Colonic mucosa (tissue), 4 donors: ENCODE measurements at places on chromosomes 6 and 20. TPM values are rescaled to one million over a fixed set of nuclear protein-coding genes. Genes with fewer than 3 reads are reported as not detected.
A peak's percentile ranks its signal among the peaks of the same experiment; 100 is the strongest.

GRCh38 chr6:168708984-168709383 is 268.0 kb downstream of the SMOC2 start:
- H3K36me3 ChIP-seq = no peaks in the 10 kb centered on the region
- H3K4me3 ChIP-seq = no peak overlapping the region
- no peaks in the 10 kb centered on the region for H3K27me3 ChIP-seq
- no peaks in the 10 kb centered on the region for H3K4me1 ChIP-seq
- DNase-seq = no peak
- H3K27ac ChIP-seq = no peak overlapping the region

SLC22A1 gene
- 0.74 TPM for total RNA-seq

SAPCD1 gene
- total RNA-seq = 1.7 TPM

PPIL1 gene
- total RNA-seq = 9.9 TPM

MMUT gene
- total RNA-seq = 23.2 TPM

GRCh38 chr6:12760226-12760625 is 43.7 kb downstream of the PHACTR1 start:
- DNase-seq = no peak
- H3K27me3 ChIP-seq = no peaks in the 10 kb centered on the region
- H3K27ac ChIP-seq = no peak overlapping the region
- H3K4me3 ChIP-seq = no peak overlapping the region

DNA sequence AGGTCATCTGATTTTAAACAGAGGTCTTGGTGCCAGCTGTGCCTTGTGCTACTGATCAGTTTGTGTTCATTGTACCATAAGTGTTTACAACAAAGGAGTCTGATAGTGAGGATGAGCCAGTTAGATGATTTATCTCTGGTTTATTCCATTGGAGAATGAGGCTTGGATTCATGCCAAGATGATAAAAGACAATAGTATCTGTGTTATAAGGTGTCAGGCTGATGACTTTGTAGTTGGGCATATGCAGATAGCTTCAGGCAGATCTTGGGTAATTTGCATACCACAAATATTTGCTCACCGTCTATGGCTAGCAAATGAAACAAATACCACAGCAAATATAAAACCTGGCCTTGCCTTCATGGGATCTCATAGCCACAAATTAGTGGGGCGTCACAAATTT is 43.3 kb upstream of the PHACTR2 start:
- no peaks in the 10 kb centered on the region for H3K36me3 ChIP-seq
- H3K27ac ChIP-seq = no peak overlapping the region
- H3K27me3 ChIP-seq = no peaks in the 10 kb centered on the region
- no peaks in the 10 kb centered on the region for H3K4me1 ChIP-seq

GRCh38 chr20:14838663-14839628 is 501.5 kb upstream of the FLRT3 start:
- H3K27me3 ChIP-seq = no peaks in the 10 kb centered on the region
- H3K27ac ChIP-seq = no peak overlapping the region

- H3K27ac ChIP-seq = peak overlapping the region; percentile 78
- no peaks in the 10 kb centered on the region for H3K27me3 ChIP-seq
- H3K4me3 ChIP-seq = no peak overlapping the region
Measured at GRCh38 chr6:30750379-30750668, 6.0 kb upstream of the IER3 start.

GRCh38 chr20:35297740-35298139 is 5.5 kb upstream of the FAM83C start:
- H3K4me1 ChIP-seq = no peaks in the 10 kb centered on the region
- H3K4me3 ChIP-seq = no peak overlapping the region
- H3K27ac ChIP-seq = no peak overlapping the region
- H3K27me3 ChIP-seq = no peaks in the 10 kb centered on the region
- no peaks in the 10 kb centered on the region for H3K36me3 ChIP-seq

- no peak overlapping the region for H3K27ac ChIP-seq
- H3K27me3 ChIP-seq = no peaks in the 10 kb centered on the region
- no peaks in the 10 kb centered on the region for H3K36me3 ChIP-seq
- DNase-seq = no peak
Measured at GRCh38 chr6:1040393-1040792, 271.5 kb upstream of the FOXQ1 start.

- no peaks in the 10 kb centered on the region for H3K4me1 ChIP-seq
- H3K27ac ChIP-seq = no peak overlapping the region
- peaks cover 8% of the 10 kb centered on the region for H3K27me3 ChIP-seq
Measured at GRCh38 chr6:27303613-27304272, 8.3 kb downstream of the POM121L2 start.

DNA sequence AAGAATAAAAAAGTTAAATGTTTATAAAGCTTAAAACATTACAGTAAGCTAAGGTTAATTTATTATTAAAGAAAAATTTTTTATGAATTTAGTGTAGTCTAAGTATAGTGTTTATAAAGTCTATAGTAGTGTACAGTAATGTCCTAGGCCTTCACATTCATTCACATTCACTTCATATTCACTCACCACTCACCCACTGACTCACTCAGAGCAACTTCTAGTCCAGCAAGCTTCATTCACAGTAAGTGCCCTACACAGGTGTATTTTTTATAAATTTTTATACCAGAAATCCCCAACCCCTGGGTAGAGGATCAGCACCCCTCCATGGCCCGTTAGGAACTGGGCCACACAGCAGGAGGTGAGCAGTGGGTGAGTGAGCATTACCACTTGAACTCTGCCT is 24.3 kb upstream of the ADGRF1 start:
- H3K36me3 ChIP-seq = no peaks in the 10 kb centered on the region
- no peak overlapping the region for H3K27ac ChIP-seq
- H3K27me3 ChIP-seq = no peaks in the 10 kb centered on the region
- DNase-seq = no peak
- H3K4me1 ChIP-seq = no peaks in the 10 kb centered on the region
